A673 (cell line): ENCODE measurements at places on chromosomes 5 and 9.
A peak's percentile ranks its signal among the peaks of the same experiment; 100 is the strongest.

DNA sequence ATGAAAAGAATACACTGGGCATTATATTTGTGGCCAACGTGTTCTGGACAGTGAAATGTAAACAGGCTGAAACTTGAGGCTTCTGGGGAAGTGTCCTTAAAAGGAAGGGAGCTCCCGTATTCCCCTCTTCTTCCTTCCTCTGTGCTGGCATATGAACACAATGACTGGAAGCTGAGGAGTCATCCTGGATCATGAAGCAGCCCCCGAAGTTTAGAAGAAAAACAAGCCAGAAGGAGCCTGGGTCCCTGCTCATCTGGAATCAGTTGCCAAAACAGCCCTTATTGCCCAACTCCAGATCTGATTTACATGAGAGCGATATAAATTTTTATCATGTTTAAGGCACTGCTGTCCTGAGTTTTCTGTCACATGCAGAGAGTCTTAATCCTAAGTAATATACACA lies 65.4 kb upstream of the SLC1A1 start:
- DNase-seq, result no peak

DNA sequence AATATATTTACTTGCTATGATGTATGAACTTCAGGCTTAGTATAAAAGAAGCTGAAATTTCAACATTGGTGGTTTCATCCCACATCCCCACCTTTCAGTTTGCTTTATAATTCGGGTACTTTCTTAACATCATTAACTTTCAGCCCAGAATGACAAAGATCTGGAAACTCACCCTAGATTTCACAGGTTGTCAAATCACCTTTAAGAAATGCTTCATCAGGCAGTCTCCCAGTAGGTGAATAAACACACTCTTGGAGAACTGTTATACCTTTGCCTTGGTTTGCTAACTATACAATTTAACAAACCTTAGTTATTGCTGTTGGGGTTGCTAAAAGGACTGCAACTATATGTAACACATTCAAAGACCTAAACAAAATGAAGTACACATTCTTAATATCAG lies 54.4 kb downstream of the MLANA start:
- no peak for DNase-seq

DNA sequence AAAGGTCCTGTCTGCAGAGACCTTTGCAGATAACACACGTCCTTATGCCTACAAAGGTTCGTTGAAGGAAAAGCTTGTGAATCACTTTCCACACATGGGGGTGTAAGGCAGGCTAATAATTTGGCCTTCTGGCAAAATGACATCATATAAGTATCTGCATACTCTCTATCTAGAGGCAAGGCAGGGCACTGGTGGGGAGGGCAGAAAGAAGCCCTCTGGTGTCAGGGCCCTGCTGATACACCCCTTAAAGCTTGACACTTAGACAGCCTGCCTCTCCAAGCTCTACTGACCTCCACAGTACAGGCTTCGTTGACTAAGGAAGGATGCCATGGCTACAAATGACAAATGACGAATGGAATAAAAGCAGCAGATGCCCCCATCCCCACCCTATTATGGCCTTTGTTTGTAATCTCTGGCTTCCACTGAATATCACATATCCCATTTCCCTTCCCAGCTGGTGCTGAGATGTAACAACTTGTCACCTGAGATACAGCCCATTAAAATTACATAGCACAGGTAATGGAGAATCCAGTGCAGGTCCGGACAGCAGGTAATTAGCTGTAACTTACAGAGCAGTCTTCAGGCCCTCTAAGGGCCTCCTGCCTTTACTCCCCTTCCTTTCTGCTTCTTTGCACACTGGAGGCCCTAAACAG lies 76.9 kb upstream of the IFNK start:
- no peak for DNase-seq

GRCh38 chr9:100474082-100474923 lies 1.4 kb downstream of the TMEFF1 start:
- peak; percentile 15 for DNase-seq

GRCh38 chr5:43412644-43413043 lies 453 bp upstream of the CCL28 start:
- DNase-seq, result no peak

- no peak for DNase-seq
These were observed 86.0 kb downstream of the BRINP1 start for GRCh38 chr9:119283078-119283794.

DNA sequence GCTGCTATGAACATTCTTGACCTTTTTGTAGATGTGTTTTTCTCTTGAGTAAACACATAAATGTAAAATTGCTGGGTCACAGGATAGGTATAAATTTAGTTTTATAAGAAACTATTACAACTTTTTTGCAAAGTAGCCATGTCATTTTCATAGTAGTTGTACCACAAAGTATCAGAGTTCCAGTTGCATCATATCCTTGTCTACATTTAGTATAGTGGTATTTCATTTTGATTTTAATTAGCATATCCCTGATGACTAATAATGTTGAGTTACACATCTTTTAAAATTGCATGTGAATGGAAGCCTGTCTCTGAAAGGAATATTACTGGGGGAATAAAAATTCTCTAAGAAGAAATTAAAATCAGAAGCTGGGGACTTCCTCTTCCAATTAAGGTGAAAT lies 85.4 kb downstream of the TMEM161B start:
- no peak for DNase-seq

DNA sequence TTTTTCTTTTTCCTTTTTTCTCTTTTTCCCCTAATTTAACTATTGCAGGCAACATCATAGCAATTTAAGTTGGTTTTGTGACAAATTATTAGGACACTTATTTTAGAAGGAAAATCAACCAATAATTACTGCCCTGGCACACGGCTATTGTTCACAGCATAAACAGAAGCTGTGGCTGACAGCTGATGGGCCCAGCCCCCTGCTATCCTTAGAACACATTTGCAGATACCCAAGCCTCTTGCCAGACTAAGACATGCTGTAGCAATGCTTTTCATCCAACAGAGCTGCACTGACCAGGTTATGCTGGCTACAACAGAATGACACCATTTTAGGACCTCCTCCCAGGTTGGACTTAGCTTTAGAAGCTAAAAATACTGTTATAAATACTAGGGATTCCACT lies 852.7 kb upstream of the DMAC1 start:
- DNase-seq, result no peak

GRCh38 chr5:33229216-33229615 lies 211.5 kb upstream of the TARS1 start:
- DNase-seq, result no peak

- DNase-seq, result no peak
These were observed 245.4 kb downstream of the EBF1 start for GRCh38 chr5:158854260-158854783.

GRCh38 chr5:50684721-50685120 lies 18.3 kb downstream of the PARP8 start:
- no peak for DNase-seq

DNA sequence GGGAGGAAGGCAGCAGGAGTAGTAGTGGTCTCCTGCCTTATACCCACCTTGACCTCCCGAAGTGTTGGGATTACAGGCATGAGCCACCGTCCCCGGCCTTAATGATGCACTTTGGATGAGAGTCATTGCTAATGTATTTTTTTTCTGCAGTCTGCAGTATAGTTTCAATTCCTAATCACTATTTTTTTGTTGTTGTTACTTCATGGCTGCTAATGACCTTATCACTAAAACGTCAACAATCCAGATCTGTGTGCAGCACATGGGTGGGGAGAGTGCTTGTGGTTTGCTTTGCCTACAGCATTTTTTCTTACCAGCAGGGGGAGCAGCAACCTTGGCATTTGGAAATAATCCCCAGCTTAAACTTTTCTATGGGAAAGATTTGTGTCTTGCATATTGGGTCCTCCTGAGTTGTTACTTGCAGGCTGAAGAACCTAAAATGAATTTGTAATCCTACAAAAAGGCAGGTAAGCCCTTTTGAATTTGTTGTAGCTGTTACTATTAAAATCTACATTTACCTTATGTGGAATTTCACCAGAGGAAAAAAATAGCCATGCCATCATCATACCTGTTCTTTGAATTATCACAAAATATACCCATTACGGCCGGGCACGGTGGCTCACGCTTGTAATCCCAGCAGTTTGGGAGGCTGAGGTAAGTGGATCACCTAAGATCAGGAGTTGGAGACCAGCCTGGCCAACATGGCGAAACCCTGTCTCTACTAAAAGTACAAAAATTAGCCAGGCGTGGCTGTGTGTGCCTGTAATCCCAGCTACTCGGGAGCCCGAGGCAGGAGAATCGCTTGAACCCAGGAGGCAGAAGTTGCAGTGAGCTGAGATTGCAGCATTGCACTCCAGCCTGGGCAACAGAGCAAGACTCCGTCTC lies 6.3 kb upstream of the MED7 start:
- peak; percentile 71 for DNase-seq

DNA sequence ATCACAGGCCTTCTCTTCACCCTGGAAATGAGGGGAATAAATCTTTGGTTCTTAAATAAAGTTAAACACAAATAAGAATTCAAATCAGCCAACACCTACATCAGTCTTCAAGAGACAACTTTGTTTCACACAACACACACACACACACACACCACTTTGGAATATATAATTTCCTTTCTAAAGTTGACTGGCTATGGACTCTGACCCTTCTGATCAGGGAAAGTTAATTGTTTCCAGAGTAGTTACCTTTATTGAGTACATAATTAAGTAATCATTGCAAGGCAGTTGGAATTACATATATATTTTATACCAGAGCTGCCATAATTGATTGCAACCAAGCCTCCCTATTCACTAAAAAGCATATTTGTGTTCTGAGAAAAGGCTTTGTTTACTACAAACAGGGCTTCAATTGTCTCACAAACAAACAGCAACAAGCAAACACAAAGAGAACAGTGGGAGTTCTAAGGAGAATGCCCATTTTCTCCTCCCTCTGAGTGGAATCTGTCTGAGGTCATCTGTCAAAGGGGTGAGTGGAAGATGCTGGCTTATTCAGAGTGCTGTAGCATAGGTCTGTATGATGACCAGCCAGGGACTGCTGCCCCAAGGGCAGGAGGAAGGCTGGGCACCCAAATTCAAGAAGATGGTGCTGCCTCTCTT lies 136.6 kb downstream of the SEMA6A start:
- no peak for DNase-seq

DNA sequence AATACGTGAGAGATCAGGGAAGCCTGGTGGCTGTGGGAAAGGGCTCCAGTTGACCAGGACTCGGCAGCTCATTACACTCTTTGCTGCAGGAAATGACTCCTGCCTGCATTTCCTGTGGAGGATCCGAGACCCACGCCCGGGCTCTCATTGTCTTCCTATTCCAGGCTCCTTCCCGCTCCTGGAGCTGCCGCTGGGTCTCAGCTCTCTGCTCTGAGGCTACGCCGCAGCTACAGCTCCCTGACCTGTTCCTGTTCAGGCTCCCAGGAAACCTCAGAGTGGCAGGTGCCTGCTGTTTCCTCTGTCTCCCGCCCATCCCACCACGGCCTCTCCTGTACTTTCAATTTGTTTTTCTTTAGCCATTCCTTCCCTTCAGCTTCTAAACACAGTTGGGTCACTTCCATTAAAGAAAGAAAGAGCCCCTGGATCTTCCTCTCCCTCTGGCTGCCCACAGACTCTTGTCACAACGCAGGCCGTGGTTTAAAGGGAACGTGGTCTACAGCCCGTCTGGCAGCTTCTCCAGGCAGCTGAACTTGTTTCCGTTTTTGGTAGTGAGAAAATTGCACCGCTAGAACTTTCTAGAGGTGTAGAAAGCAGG lies 71.5 kb downstream of the IL6ST start:
- peak; percentile 65 for DNase-seq

DNA sequence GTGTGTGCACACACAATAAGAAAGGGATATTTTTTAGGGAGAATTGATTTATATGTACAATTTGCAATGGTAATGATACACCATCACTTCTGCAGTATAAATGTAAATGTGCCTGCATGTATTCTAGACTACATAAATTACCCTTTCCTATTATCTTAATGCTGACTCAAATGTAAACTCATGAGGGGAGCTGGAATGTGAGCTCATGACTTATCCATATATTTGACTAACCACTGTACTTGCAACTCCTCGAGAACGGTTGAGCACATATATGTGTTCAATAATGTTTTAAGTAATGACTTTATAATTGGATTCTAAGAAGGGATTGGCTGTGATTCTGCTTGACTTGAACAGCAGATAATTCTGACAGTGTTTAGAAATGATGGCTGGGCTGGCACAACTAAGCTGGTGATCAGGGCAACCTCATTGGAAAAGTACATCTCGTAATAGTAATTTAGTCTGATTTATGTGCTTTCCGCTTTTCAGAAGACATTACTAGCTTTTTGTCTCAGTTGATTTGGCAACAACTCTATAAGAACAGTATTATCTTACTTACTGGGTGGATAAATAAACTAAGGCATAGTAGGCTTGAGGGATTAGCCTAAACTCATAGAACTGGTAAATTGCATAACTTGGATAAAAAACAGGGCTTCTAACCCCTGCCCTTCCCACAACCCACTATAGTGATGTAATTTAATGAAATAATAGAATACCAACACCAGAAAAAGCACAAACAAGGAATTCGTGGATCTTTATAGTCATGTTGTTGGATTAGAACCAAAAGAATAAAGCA lies 130.2 kb upstream of the SPEF2 start:
- peak; percentile 13 for DNase-seq

DNA sequence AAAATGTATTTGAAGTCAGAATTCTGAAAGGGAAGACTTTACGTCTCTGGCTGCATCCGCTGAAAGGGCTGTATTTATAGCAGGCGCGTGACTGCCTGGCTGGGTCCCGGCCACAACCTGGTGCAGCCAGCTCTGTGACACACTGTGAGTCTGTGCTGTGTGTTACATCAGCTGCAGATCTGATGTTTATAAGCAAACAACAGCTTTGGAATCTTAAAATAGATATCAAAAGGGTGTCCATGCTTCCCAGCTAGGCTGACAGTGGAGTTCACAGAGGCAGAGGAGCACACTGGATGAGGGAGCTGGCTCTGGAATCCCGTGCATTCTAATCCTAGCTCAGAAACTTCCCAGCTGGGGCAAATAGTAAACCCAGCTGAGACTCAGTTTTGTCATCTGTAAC lies 433.4 kb upstream of the BRINP1 start:
- no peak for DNase-seq

- no peak for DNase-seq
These were observed 206.9 kb upstream of the MVB12B start for GRCh38 chr9:126119731-126120130.

- peak; percentile 39 for DNase-seq
These were observed 101.7 kb upstream of the FCN2 start for GRCh38 chr9:134778841-134779411.

DNA sequence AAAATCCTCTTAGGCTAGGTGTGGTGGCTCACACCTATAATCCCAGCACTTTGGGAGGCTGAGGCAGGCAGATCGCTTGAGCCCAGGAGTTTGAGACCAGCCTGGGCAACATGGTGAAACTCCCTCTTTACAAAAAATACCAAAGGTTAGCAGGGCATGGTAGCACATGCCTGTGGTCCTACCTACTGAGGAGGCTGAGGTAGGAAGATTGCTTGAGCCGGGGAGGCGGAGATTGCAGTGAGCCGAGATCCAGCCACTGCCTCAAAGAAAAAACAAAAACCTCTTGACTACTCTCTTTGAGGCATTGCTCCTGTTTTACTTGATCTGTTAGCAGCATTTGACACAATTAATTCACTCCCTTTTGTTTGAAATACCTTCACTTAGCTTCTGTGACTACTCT lies 20.7 kb downstream of the KIF2A start:
- no peak for DNase-seq

GRCh38 chr9:90813046-90813445 lies 11.4 kb downstream of the SYK start:
- DNase-seq, result no peak

GRCh38 chr5:163941079-163941478 lies 435.7 kb downstream of the MAT2B start:
- DNase-seq, result no peak
